ENCODE measurements at places on chromosomes 16 and 17. TPM values are rescaled to one million over a fixed set of nuclear protein-coding genes. Genes with fewer than 3 reads are reported as not detected.

DNA sequence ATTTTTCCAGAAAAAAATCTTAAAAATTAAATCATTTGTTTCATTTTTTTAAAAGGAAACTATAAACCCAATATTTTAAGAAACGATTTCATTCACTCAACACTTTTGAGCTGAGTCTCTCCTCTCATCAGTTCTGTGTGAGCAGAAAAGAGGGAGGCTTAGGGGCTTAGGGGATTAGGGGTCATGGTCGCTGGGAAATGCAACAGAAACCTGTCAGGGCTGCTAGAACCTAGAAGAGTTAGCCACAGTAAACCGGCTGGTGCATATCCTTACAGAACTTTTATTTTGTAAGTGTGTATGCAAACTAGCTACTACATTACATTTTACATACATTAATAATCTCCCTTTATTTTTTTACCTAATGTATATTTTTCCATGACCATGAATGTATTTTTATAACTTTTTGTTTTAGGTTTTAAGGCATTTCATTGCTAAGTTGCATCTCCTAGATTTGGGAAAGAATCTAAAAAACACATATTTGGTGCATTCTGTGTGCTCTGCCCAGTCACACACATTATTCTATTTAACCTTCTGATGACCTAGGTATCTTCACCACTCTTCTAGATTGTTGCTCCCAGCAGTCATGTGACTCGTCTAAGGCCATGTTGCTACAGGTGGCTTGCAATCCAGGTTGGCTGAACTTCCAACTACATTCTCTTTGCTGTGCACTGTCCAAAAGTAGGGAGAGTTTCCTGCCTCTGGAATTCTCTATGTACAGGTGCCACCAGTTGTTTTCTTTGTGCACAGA, 24.4 kb downstream of the TBC1D3B start:
- DNase-seq: no peak

DNA sequence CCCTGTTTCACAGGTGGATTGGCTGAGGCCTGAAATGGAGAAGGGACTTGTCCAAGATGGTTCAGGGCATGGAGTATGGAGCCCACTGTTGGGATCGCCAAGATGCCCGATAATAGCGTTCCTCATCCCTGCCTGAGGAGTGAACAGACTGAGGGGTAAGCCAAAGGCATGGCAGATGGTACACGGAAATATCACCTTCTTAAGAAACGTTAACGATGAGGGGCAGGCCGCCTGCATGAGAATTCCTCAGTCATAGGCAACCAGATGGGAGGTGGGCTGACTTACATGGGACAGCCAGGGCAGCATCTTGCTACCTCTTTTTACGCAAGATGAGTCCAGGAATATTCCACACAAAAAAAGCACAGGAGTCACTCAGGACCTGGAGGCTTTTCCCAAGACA, 188.1 kb downstream of the CCDC182 start:
- no peak for DNase-seq

- DNase-seq: no peak
These were observed 1.6 kb downstream of the CA10 start for GRCh38 chr17:52156576-52157570.

- DNase-seq: no peak
These were observed 231.8 kb downstream of the MAP2K4 start for GRCh38 chr17:12252462-12252861.

The BCL6B gene
- 32.2 TPM for total RNA-seq
